ENCODE measurements at places on chromosomes 6 and 20. TPM values are rescaled to one million over a fixed set of nuclear protein-coding genes. Genes with fewer than 3 reads are reported as not detected.

- no peaks in the 10 kb centered on the region for H3K36me3 ChIP-seq
- no peaks in the 10 kb centered on the region for H3K27me3 ChIP-seq
- no peak for DNase-seq
- H3K27ac ChIP-seq, result no peak overlapping the region
These were observed 126.9 kb downstream of the KCNQ5 start for GRCh38 chr6:72748759-72749158.

DNA sequence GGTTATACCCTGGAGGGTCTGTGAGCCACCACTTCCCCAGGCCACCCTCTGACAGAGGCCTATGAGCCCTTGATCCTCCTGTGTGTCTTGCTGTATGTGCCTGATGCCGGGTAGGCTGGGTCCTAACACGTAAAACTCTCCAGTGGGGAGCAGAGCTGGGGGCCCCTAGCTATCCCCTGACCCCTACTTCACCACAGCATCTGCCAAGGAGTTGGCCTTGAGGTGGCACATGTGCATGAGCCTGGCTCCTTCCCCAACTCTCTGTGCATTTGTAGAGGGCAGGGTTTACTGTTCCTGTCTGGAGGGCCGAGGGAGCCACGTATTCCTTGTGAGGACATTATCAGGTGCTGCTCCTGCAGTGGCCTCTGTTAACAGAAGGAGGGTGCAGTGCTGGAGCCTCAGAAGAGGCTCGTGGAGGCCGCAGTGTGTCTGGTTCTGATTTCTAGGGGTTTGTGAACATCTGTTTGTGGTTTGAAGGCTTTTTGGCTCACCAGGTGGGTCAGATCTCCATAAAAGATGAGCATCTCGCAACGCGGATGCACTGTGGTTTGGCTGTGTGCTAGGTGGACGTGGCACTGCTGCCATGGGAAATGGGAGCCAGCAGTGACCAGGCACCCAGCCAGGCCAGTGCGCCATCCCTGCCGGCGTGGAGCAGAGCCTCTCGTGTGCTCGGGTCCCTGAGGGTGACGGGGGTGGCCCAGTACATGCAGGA is 152.1 kb downstream of the DTNBP1 start:
- H3K27me3 ChIP-seq, result no peaks in the 10 kb centered on the region
- no peak overlapping the region for H3K27ac ChIP-seq
- DNase-seq, result no peak
- peaks cover 2% of the 10 kb centered on the region for H3K4me1 ChIP-seq

DNA sequence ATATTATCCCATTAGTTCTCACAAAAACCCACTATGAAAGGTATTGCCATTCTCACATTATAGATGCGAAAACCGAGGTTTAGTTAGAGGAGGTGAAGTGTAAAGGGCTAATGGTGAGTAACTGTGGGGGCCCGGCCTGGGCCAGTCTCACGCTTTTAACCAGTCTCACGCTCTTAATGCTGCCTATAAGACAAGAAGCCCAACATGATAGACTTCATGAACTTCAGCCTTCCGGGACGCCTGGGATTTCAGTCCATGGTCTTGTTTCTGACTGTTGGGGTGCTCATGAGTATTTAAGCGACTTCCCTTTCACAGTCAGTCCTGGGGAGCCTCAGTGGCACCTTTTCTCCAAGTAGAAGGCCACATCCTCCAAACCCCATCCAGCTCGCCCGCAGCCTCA is 31.7 kb downstream of the AGPAT4 start:
- H3K4me1 ChIP-seq, result peaks cover 4% of the 10 kb centered on the region
- no peak overlapping the region for H3K4me3 ChIP-seq
- no peaks in the 10 kb centered on the region for H3K27me3 ChIP-seq
- peaks cover 2% of the 10 kb centered on the region for H3K36me3 ChIP-seq
- no peak for DNase-seq

GRCh38 chr20:58891718-58892140 is 39.2 kb downstream of the GNAS start:
- peak overlapping the region; percentile 97 for H3K4me3 ChIP-seq
- DNase-seq, result no peak
- peak overlapping the region; percentile 100 for H3K27ac ChIP-seq
- H3K36me3 ChIP-seq, result peaks cover 7% of the 10 kb centered on the region
- H3K27me3 ChIP-seq, result no peaks in the 10 kb centered on the region

- H3K4me1 ChIP-seq, result no peaks in the 10 kb centered on the region
- DNase-seq, result no peak
These were observed 735.7 kb downstream of the KIF16B start for GRCh38 chr20:15837563-15837962.

GRCh38 chr6:150320442-150320841 is 48.4 kb upstream of the IYD start:
- peaks cover 3% of the 10 kb centered on the region for H3K4me1 ChIP-seq
- peaks cover 12% of the 10 kb centered on the region for H3K27me3 ChIP-seq
- no peak overlapping the region for H3K27ac ChIP-seq
- H3K4me3 ChIP-seq, result no peak overlapping the region
- H3K36me3 ChIP-seq, result no peaks in the 10 kb centered on the region

DNA sequence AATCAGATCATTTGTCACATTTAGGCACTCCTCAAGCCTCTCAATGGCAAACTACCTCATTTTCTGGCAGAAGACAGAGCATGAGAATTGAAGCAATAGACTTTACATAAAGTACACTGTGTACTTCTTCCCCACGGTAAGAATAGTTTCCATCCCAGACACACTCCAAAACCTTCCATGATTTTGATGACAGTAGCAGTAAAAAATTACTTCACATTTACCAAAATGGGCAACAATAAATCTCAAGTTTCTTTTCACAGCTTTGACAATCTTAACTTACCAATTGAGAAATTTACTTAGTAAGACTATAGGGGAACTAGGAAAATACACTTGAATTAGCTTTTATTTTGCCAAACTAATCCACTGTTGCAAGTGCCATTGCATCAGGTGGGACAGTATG is 353.8 kb downstream of the HAO1 start:
- no peak overlapping the region for H3K27ac ChIP-seq
- H3K27me3 ChIP-seq, result no peaks in the 10 kb centered on the region
- H3K4me3 ChIP-seq, result no peak overlapping the region
- no peaks in the 10 kb centered on the region for H3K36me3 ChIP-seq
- no peak for DNase-seq
- no peaks in the 10 kb centered on the region for H3K4me1 ChIP-seq

DNA sequence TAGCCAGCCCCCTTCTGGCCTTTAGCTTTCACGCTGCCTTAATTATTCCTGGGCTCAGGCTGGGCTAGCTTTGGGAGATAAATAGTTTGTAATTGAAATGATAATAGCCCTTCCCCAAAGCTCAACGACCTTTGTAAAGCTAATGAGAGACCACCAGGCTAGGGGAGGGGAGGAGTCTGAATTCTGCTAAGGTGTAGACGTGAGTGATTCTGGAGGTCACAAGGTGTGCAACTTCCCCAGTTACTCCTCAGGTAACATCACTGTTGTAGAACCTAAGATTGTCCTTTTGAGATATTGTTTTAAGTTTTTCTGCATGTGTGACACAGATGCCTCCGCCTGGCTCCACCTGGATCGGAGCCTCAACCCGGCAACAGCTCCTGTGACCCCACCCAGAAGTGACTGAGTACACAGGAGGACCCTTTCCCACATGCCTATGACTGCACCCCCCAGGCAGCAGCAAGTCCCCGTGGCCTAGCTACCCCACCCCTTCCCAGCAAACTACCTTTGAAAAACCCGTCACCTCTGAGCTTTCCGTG is 5.8 kb upstream of the GPR31 start:
- H3K36me3 ChIP-seq, result no peaks in the 10 kb centered on the region
- H3K27me3 ChIP-seq, result peaks cover 8% of the 10 kb centered on the region
- H3K4me3 ChIP-seq, result no peak overlapping the region
- no peak overlapping the region for H3K27ac ChIP-seq
- DNase-seq, result no peak

DNA sequence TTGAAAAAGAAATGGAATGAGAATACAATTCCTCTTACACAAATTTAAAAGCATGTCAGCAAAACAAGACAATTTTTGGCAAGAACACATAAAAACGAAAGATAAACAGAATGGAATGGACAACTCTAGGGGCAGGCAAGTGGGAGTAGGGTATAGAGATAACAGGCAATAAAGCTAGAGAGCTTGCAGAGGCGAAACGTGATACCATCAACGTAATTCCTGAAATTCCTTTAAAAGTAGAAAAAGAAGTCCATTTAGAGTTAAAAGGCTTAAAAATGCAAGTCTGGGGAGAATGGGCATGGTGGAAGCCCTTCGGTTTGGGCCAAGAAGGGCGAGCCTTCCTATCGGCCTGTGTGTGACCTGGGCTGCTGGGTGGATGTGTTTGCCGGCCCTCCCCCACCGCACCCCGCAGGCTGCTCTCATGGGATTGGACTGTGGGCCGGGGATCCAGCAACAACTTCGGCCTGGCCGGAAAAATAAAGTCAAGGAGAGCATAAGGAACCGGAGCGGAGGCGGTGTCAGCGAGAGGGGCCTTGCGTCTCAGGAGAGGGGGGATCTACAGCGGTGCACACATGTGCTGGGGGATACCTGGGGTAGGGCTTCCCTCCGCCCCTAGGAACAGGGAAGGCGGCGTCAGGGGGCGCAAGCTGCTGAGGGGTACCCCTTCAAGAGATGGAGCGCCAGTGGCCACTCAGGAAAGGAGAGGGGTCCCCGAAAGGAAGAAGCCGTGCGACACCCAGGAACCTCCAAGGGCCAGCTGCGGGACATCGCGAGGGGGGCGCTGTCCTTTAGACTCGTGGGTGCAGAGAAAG is 4.1 kb downstream of the TMEM239 start:
- no peak for DNase-seq
- no peak overlapping the region for H3K27ac ChIP-seq
- H3K36me3 ChIP-seq, result no peaks in the 10 kb centered on the region
- H3K27me3 ChIP-seq, result peaks cover 42% of the 10 kb centered on the region

DNA sequence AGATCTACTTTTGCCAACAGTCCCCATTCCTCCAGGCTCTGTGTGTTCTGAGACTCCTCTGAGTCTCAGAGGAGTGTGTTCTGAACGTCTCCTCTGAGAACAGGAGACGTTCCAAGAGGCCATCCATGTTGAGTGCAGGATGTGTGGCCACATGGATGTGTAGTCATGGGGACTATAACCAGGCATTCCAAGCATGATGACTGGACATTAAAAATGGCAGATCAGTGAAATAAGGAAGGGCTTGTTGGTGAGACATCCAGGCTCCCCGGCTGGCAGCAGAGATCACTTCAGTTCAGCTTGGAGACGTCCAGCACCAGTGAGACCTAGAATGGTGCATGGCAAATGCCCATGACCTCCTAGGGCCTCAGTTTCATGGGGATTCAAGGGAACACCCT is 34.3 kb upstream of the POU5F1 start:
- no peak overlapping the region for H3K27ac ChIP-seq
- no peak overlapping the region for H3K4me3 ChIP-seq
- peaks cover 3% of the 10 kb centered on the region for H3K27me3 ChIP-seq
- DNase-seq, result no peak
- no peaks in the 10 kb centered on the region for H3K36me3 ChIP-seq

GRCh38 chr6:76682842-76683241 is 610.4 kb upstream of the IMPG1 start:
- no peaks in the 10 kb centered on the region for H3K27me3 ChIP-seq
- no peak overlapping the region for H3K27ac ChIP-seq
- no peaks in the 10 kb centered on the region for H3K36me3 ChIP-seq

DNA sequence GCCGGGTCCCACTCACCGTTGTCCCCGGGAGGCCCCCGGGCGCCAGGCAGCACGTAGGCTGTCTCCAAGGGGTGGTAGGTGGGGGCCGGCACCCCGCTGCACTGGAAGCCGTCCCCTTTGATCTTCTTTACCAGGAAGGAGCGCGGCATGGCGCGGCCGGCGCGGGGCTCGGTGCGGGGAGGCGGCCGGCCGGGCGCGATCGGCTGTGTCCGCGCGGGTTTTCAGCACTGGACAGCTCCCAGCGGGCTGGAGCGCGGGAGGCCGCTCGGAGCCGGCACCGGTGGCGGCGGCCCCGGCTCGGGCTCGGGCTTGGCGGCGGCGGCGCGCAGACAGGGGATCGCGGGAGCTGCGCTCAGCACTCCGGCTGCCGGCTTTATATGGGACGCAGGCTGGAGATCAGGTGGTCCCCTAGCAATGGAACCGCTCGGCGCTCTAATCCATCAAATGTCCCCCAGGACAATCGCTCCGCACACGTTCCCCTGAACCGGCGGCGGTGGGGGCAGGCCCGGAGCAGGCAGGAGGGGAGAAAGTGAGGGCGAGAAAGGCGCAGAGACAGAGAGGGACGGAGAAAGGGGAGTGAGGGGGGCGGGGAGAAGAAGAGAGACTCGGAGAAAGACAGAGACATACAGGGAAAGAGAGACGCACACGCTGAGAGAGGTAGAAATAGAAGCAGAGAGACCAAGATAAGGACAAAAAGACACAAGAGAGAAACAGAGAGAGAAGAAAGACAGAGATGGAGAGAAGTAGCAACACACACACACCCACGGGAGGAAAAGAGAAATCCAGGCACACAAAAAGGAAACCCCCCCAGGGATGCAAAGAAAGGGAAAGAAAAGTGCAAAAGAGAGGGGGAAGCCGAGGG is at the start of gene SCRT2:
Gene SCRT2, minus strand, starts transcription at position 350 of the 862 bp plus-strand sequence. Its CDS starts 201 bp downstream, at position 149.
- H3K4me3 ChIP-seq, result peak within 1 kb of the TSS; percentile 33
- H3K4me1 ChIP-seq, result peaks cover 5% of the 10 kb centered on the region
- DNase-seq, result peak; percentile 85
- H3K36me3 ChIP-seq, result no peaks in the 10 kb centered on the region
- no peak within 1 kb of the TSS for H3K27ac ChIP-seq

GRCh38 chr6:168103050-168103830 is 24.2 kb upstream of the FRMD1 start:
- no peak overlapping the region for H3K4me3 ChIP-seq
- no peak for DNase-seq
- no peak overlapping the region for H3K27ac ChIP-seq

- no peak overlapping the region for H3K4me3 ChIP-seq
- H3K27me3 ChIP-seq, result no peaks in the 10 kb centered on the region
- H3K36me3 ChIP-seq, result peaks cover 18% of the 10 kb centered on the region
- no peak overlapping the region for H3K27ac ChIP-seq
- DNase-seq, result no peak
- no peaks in the 10 kb centered on the region for H3K4me1 ChIP-seq
These were observed 27.8 kb downstream of the SNHG17 start for GRCh38 chr20:38407321-38407720.

The LGSN gene
- total RNA-seq, result not detected

The GPLD1 gene
- total RNA-seq, result 7.4 TPM

The SLC35D3 gene
- 0.13 TPM for total RNA-seq

The UBD gene
- total RNA-seq, result 1.9 TPM

The ARFGEF3 gene
- 28.3 TPM for total RNA-seq

The MPIG6B gene
- not detected for total RNA-seq

The C20orf96 gene
- 70.1 TPM for total RNA-seq

The RSPH4A gene
- 6.3 TPM for total RNA-seq

The RAD21L1 gene
- not detected for total RNA-seq

The MLN gene
- total RNA-seq, result not detected

The BACH2 gene
- 12.3 TPM for total RNA-seq
